ENCODE measurements at places on chromosomes 2 and 18.

- no peak for DNase-seq
Measured at GRCh38 chr2:98508709-98509066, 64.0 kb downstream of the INPP4A start.

DNA sequence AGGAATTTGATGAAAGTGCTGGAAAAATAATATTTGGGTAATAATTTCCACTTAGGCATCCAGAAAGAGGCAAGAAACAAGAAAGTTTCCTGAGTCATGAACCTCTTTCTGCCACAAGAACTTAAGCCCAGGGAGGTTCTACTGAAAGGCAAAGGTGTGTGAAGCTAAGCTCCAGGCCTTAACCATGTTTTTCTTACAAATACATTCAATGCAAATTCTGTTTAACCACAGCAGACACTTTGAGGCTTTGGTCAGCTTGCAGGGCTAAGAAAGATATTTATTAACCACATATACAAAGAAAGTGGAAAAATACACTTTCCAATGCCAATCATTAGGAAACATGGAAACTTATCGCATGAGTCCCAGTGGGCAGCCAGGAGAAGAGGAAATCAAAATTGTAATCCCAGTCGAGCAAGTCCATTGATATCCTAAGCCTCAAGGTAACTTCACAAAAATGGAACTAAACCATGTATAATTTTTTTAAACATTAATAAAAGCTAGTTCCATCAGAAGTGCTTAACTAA, 68.3 kb downstream of the PIEZO2 start:
- no peak for DNase-seq

DNA sequence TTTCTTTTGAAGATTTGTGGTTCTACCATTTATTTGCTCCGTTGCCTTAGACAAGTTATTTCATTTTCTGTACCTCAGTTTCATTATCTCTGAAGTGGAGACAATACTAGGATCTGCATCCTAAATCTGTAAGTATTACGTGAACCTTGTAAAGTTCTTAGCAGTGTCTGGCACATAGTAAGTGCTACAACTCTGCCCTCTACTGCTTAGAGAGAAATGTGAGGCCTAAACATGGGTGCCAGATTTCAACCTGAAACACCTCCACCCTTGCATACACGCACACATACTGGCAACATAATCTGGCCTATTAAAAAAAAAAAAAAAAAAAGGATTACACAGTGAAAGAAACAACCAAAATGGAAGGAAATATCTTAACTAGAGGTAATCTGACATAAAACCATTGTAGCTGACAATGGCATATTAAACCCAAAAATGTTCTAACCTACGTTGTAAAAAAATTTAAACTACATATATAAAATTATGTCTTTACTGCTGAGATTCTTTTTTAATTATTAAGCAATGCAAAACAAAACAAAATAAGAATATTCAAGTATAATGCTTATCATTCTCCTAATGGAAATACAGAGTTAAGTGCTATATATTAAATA, 132.6 kb downstream of the MAP2 start:
- peak; percentile 31 for DNase-seq

GRCh38 chr18:74255131-74255616, 36.6 kb downstream of the CYB5A start:
- no peak for DNase-seq

DNA sequence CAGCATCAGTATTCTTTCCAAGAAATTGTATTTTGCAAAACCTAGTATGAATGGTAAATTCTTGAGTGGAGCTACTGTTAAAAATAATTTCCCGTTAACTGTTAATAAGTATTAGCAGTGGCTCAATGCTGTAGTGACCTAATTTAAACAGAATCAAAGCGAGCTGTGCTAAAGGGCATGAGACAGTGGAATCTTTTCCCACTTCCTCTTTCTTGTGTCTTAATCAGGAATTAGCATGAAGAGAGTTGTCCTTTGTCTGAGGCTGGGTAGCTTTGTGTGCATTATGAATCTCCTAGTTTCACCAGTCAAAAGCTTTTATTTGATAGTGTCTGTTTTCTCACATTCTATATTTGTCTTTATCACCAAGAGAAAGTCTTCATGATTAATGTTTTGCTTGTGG, 298.8 kb upstream of the GCFC2 start:
- DNase-seq = no peak

GRCh38 chr18:5975111-5976002, 80.0 kb upstream of the TMEM200C start:
- DNase-seq = no peak

- peak; percentile 51 for DNase-seq
Measured at GRCh38 chr2:61645911-61646310, 107.8 kb upstream of the XPO1 start.

- DNase-seq = peak; percentile 58
Measured at GRCh38 chr18:616380-616995, 19.7 kb downstream of the CLUL1 start.

GRCh38 chr2:48113767-48114166, 207.5 kb upstream of the FBXO11 start:
- DNase-seq = no peak

- DNase-seq = no peak
Measured at GRCh38 chr2:236967499-236967783, 118.2 kb upstream of the COPS8 start.

DNA sequence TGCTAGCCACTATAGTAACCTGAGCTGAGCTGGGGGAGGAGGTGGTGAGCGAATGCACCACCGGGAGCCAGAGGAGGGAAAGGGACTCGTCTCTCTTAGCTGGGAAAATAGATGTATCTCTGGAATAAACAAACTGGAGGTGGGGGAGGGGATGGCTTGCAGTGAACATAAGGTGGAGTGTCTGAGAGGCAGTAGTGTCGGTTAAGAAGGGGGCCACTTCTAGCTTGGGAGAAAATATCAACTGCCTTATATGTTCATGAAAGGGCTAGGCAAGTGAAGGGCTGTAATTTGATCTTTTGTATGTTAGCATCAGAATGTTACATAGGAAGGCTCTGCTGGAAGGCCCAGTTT, 2.2 kb downstream of the SETBP1 start:
- DNase-seq = no peak

- DNase-seq = peak; percentile 11
Measured at GRCh38 chr2:170530284-170530745, 184.8 kb upstream of the SP5 start.

DNA sequence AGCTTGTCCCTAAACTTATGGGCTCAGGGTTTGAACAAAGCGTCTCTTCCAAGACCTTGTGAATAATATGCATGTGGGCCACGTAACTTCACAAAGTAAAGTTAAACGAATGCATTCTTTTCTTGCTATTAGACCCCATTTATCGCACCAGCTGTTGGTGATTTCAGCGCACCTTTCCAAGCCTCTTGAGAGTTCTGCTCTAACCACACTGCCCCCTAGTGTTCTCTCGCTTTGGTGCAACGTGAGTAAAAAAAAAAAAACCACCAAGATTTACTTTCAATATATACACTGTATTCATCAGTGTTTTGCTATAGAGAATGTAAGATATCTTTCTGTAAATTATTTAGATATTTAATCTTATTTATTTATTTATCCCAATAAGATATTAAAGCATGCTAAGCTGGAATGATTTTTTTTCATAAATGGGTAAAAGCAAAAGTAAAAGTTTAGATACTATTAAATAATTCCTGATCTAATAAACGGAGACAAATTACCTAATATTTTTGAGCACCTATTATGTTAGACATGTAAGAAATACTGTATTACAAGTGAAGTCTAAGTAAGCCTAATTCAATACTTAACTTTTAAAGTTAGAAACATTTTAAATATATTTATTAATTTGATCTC, 459.5 kb downstream of the DLGAP1 start:
- peak; percentile 75 for DNase-seq

DNA sequence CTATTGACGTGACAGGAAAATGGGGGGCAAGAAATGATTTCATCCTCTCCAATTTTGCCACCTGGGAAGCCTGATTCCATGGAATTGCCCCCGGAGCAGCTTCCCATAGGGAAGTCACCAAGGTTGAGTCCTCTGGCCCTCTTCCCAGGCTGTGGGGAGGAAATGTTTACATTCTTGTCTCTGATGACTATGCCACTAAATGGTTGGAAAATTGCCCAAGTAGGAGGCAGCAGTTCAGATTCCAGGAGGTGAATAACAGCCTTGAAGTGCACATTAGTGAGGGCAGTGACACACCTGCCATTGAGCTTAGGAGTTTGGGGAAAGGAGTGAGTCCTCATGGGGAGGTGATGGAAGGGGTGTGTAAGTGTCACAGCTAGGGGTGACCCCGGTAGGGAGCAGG, 449.2 kb upstream of the DCC start:
- DNase-seq = no peak

GRCh38 chr2:54052825-54053718, 62.3 kb upstream of the ACYP2 start:
- DNase-seq = peak; percentile 32

DNA sequence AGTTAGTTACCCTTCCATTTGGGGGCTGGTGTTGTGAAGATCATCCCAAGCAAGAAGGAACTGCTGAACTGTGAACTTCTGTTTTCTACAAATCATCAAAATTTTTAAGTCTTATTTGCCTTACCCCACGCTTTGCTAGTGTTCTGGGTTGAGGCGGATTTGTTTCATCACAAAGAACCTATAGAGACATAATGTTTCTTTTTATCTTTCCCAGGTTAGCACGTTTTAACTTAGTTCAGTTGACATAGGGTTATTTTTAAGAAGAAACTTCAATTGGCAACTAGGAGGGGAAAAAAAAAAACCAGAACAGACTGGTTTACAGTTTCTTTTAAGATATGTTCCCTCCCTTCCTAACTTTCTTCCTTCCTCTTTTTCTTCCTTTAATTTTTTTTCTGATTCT, 31.1 kb upstream of the CERS6 start:
- no peak for DNase-seq

DNA sequence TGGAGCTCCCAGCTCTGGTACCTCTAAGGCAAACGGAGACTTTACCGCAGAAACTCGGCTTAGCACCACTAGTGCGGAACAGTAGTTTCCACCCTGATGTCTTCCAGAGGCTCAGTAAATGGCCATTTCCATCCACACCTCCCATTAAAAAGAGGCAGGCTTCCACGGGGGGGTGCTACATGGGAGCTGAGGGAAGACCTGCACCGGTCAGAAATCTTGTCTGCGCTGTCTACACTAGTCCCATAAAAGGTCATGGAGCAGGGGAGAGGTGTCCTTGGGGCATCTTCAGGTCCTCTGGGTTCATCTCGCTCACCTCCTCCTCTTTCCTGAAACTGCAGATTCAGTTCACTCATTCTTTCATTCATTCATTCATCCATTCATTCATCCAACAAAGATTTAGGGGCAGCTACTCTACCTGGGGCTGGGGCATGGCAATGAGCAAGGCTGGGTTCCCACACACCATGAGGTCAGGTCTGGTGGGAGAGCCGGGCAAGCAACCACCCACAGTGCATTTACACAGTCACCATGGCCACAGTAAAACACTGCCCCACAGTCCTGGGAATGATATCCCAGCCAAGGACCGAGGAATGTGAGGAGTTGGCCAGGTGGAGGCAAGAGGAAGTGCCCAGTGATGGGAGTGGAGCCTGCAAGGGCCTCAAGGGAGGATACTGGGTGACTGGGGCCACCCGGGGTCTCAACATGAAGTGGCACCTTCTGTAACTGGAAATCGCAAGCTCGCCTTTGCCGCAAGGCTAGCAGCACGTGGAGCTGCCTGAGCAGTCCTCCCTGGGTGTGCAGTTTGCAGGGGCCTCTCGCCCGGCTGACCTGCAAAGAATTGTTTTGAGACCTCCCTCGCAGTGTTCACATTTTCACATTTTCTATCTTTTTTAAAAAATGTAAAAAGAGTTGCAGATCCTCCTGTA, 180.2 kb upstream of the RAB6C start:
- no peak for DNase-seq

GRCh38 chr2:205748639-205749038, 66.3 kb downstream of the NRP2 start:
- DNase-seq = no peak

DNA sequence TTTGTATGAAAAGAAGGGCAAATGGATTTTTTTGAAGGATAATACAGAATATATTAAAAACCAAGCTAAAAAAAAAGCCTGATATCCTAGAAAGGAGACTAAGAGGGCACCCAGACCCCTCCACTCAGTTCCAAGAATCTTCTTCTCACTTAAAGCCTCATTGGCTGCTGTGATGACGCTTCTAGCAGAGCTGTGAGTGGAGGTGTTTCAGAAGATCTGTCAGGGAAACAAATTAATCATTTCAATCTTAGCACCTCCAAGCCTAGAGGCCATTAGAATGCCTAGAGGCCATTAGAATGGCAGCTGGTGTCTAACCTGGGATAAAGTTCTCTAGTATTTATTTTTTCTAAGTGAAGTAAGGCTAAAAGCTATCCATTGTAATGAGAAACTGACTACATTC, 164.2 kb upstream of the TMEM200C start:
- DNase-seq = no peak
